ENCODE measurements at places on chromosomes 7 and 10.

- DNase-seq, result no peak
Measured at GRCh38 chr7:159113056-159113455, 31.6 kb downstream of the VIPR2 start.

DNA sequence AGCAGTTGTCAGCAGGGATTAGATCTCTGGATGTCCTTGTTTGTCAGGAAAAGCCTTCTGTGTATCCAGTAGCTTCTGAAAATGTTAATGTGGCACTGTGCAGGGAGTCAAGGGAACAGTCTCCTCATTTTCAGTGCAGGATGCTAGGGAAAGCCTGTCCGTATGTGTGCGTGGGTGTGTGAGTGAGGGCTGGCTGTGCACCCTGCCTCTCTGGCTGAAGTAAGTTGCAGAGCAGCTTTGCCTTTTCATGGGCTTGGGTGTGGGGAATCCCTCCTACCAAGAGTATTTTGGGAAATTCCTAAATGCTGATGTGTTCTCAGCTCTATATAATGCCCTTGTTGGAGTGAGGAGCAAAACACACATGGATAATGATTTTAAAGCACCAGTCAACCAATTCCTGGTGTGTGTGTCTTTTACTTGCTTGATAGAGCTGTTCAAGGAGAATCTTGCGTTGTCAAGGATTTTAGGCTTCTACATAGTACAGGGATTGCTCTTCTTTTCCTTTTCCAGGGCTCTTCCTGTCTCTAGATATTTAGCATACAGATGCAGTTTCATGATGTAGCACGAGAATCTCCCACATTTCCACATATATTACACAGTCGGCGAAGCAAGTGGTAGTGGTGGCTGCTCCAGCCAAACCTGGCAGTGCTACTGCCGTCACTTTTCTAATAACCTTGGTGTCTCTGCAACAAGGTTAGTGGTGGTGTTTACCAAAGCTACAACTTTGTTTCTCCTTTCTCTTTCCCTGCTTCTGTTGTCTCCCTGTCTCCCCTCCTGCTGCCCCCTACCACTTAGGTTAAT lies 92.8 kb downstream of the MCU start:
- DNase-seq, result no peak

DNA sequence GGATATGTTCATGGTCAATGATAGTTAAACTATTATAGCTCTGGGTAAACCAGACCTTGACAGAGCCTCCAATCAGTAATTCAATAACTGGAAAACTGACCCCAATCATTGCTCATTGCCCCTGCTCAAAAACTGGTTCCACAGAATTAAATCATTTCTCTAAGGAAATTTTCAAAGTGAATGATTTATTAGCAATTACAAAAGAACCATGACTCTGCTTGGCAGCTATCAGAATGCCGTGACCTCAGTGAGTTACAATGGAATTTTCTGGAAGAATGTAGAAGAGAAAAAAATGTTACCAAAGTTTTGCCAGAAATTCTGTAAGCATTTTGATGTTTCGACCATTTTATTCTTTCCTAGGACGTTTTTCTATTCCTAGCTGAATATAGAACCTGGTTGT lies 106.8 kb upstream of the APBB1IP start:
- DNase-seq, result no peak

GRCh38 chr10:23779301-23779700 lies 340.4 kb downstream of the OTUD1 start:
- no peak for DNase-seq

GRCh38 chr10:89642193-89642592 lies 2.8 kb downstream of the PANK1 start:
- DNase-seq, result no peak

DNA sequence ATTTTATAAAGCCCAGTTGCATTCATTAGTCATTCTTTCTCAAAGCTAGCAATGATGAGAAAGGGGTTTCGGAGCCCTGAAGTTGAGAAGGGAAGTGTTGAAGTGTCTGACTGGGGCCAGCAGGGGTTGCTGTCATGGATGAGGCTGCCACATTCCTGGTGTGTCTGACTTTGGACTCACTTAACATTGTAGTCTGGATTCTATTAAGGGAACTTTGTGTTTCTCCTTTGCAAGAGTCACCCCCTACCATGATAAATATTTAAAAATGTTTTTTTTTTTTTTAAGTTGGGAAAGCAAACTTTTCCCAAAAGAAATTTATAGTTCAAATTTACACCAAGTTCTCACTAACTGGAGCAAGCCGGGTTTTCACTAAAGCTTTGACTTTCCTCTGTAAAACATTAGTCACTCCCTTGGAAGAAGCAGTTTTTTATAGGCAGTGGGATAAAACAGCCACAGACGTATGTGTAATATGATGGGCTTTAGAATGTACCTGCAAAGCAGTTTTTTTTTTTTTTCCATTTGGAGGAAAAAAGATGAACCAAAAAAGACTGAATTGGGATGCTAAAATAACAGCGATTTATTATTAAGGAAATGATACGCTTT lies 243.6 kb downstream of the TWIST1 start:
- no peak for DNase-seq

GRCh38 chr10:129079705-129080104 lies 387.3 kb upstream of the MGMT start:
- no peak for DNase-seq

GRCh38 chr7:112503361-112503972 lies 22.7 kb downstream of the LSMEM1 start:
- no peak for DNase-seq

DNA sequence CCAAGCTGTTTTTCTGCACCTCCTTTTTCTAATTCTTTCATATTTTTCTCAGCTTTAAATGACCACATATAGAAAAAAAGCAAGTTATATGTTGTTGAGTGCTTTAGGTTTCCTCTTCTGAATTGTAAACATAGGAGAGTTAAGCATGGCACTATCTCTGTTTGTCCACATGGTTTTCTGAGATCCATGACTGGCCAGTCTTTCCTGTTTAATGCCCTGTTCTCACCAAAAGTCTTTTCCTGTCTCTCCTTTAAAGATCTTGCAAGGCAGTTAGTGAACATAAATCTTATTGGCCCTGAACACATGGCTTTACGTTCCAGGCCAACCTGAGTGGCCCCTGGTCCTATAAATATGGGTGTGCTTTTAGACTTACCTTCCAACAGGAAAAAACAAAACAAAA lies 19.4 kb downstream of the TRPV5 start:
- DNase-seq, result no peak

- no peak for DNase-seq
Measured at GRCh38 chr10:132104062-132104461, 38.3 kb downstream of the JAKMIP3 start.

DNA sequence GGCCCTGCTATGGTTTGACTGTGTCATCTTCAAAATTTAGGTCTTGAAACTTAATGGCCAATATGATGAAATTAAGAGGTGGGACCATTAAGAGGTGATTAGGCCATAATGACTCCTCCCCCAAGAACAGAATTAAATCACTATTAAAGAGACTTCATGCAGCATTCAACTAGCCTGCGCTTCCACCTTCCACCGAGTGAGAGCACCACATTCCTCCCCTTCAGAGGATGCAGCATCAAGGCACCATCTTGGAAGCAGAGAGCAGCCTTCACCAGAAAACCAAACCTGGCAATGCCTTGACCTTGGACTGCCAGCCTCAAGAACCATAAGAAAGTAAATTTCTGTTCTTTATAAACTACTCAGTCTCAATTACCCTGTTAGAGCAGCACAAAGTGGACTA lies 371.1 kb upstream of the NFE2L3 start:
- DNase-seq, result no peak

GRCh38 chr7:127264219-127264618 lies 11.5 kb upstream of the GRM8 start:
- no peak for DNase-seq

- DNase-seq, result no peak
Measured at GRCh38 chr10:125158275-125158600, 2.1 kb downstream of the CTBP2 start.

GRCh38 chr7:127290801-127291361 lies 38.1 kb upstream of the GRM8 start:
- no peak for DNase-seq

- DNase-seq, result no peak
Measured at GRCh38 chr10:129224065-129224464, 243.0 kb upstream of the MGMT start.

GRCh38 chr10:93438613-93439253 lies 43.4 kb downstream of the MYOF start:
- DNase-seq, result no peak

DNA sequence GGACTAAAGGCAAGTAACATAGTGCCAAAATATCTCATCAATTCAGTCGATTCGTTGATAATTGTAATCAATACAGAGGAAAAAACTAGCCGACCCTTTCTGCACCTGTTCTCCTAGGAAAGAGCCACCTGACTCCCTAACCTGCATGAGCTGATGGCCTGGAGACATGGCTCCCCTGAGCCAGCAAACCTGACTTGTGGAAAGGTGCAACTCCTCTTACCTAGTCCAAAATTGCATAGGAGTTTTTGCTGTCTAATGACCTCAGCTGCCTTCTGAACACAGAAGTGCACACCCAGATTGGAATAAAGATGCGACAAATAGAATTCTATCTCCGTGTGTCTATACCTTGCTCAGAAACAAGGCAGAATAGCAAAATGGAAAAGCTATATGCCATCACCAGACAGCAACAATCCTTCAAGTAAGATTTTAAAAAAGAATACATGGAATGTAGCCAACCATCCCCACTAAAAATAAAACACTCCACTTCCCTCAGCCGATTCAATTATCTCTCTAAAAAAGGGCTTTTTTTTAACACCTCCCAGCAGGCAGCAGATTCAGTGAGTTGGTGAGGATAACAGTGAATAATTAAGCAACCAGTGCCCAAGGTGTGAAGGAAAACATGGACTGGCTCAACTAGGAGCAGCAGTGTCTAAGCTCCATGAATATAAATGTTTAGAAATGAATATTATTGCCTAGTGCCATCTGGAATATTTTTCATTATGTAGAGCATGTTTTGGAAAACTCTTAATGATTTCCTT lies 26.6 kb upstream of the LMTK2 start:
- DNase-seq, result no peak

DNA sequence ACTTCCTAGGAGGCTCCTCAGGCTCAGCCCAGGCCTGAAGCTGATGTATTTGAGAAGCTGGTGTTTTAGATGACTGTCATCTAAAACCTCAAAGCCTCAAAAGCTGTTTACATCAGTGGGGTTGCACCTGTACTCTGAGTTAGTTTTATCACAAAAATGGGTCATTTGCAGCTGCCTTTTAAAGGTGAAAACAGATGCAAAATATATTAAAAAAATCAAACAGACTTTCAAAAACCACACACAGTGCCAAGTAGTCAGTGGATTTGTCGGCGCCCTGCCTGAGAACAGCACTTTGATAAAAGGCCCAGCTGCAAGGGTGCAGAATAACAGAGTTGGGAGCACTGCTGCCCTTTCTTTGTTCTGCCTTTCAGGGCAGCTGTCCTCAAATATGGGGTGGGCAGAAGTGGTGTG lies 103.0 kb downstream of the VOPP1 start:
- DNase-seq, result no peak

- no peak for DNase-seq
Measured at GRCh38 chr10:61389887-61390286, 63.3 kb downstream of the TMEM26 start.

DNA sequence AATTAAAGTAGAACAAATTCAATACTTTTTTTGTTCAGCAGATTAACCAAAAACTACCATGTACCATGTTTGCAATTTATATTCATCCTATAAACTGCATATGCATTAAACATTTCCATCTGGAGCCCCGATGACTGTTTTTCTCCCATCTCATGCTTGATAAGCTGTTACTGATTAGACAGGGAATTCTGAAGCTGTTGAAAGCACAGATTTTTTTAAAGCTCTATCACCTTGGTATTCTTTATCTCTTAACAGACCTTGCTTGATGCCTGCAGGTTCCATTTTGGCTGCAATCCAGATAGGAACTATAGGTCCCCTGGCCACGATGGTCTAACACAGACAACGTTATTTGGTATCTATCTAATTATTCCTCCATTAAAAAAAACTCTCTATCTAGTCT lies 961.7 kb downstream of the CNTNAP2 start:
- DNase-seq, result no peak

GRCh38 chr7:102270178-102270887 lies 16.3 kb upstream of the SH2B2 start:
- no peak for DNase-seq

DNA sequence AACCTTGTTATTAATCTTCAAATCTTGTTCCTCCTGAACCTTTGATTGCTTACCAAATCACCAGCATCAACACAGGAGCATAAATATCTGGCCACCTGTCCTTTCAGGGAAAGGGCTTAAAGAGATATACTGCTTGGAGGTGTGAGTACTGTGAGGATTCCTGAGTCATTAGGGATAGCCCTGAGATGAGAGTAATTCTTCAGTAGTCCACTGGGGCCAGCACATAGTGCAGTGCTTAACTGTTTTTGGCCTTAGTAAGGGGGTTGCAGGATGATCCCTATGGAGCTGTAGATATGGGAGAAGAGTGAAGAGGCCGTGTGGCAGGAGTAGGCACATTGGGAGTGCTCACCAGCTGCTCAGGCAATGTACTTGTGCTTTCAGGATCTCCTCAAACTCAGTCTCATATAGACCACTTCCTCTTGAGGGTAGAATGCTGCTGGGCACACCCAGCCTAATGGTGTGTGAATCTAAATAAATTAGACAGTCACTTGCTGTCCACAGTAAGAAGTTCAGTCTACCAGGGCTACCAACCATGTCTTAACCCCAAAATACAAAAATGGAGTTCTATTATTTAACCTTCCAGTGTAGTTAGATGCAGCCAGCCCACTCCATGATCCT lies 26.5 kb upstream of the GPR141 start:
- DNase-seq, result no peak

- no peak for DNase-seq
Measured at GRCh38 chr10:95319239-95319638, 28.4 kb upstream of the PDLIM1 start.

GRCh38 chr7:50735333-50735732 lies 47.4 kb downstream of the GRB10 start:
- no peak for DNase-seq

GRCh38 chr7:6279341-6279740 lies 6.9 kb upstream of the CYTH3 start:
- DNase-seq, result no peak

DNA sequence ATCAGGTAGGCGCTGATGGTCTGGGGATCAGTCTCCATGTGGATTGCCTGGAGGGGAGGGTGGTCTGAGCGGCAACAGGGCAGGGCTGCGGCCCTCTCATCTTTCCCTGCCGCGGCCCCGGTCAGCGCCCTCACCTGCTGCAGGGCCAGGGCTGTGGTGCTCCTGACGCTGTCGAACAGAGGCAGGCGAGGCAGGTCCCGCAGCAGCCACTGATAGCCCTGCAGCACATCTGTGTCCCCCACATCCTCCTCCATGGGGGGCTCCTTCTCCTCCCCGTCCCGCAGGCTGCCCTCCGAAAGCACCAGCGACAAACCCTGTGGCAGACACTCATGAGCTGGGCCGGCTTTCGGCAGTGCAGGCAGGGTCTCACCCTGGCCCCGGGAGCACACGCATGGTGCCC lies 19.0 kb downstream of the INTS1 start:
- DNase-seq, result no peak
